Thymus (tissue), 14 donors: ENCODE measurements at places on chromosomes 6 and 20. TPM values are rescaled to one million over a fixed set of nuclear protein-coding genes. Genes with fewer than 3 reads are reported as not detected.

Gene AVP
- 0.33 TPM for total RNA-seq

Gene RARS2
- 32.1 TPM for total RNA-seq

GRCh38 chr6:3619201-3619600 lies 132.3 kb downstream of the PXDC1 start:
- no peaks in the 10 kb centered on the region for H3K27me3 ChIP-seq
- peaks cover 3% of the 10 kb centered on the region for H3K4me1 ChIP-seq
- no peaks in the 10 kb centered on the region for H3K36me3 ChIP-seq
- no peak for DNase-seq

GRCh38 chr20:20860078-20860806 lies 147.8 kb upstream of the RALGAPA2 start:
- H3K4me1 ChIP-seq = no peaks in the 10 kb centered on the region
- H3K27me3 ChIP-seq = no peaks in the 10 kb centered on the region
- DNase-seq = peak; percentile 50
- H3K4me3 ChIP-seq = no peak overlapping the region
- no peak overlapping the region for H3K27ac ChIP-seq
- no peaks in the 10 kb centered on the region for H3K36me3 ChIP-seq

- no peak for DNase-seq
- no peaks in the 10 kb centered on the region for H3K4me1 ChIP-seq
- H3K27me3 ChIP-seq = no peaks in the 10 kb centered on the region
- no peak overlapping the region for H3K27ac ChIP-seq
- peaks cover 76% of the 10 kb centered on the region for H3K36me3 ChIP-seq
Observed at GRCh38 chr6:158608221-158608620, 36.3 kb downstream of the DYNLT1 start.

DNA sequence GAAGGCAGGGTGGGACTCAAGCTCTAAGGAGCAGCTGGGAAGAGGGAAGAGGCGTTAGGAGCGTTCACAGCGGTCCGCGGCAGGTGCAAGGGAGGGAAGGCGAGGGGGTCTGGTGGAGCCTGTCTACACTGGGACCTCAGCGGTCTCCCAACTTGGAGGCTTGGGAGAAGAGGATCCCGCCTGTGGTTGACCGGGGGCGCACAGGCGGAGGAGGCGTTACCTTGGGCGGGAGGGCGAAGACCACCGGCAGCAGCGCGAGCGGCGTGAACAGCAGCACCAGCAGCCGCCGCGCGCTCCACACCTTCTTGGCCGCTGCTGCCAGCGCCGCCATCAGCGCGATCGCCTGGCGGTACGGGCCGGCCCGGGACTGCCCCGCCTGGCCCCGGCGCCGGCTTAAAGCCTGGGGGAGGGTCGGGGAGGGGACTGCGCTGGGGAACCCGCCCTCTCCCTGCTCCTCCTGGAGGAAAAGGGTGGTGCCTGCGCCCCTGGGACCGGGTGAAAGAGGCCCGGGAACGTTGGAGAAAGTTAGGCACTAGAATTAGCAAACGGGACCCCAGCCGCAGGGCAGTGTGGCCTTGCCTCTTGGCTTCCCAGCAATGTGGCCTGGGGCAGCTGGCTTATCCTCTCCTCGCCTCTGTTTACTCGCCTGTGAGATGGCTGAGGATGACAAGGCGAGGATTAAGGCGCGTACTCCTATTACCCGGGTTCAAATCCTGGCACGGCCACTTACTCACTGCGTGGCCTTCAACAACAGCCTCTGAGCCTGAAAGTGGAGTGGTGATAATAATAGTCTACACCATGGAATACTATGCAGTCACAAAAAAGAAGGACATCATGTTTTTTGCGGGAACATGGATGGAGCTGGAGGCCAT lies at the start of gene SLC13A3:
Gene SLC13A3 (minus strand): TSS at position 369 of the 872 bp plus-strand sequence. CDS start 38 bp downstream, at position 331.
- no peak for DNase-seq
- H3K4me1 ChIP-seq = no peaks in the 10 kb centered on the region
- H3K27ac ChIP-seq = no peak within 1 kb of the TSS
- no peaks in the 10 kb centered on the region for H3K36me3 ChIP-seq
- H3K27me3 ChIP-seq = peaks cover 38% of the 10 kb centered on the region
- no peak within 1 kb of the TSS for H3K4me3 ChIP-seq

- H3K36me3 ChIP-seq = no peaks in the 10 kb centered on the region
- no peaks in the 10 kb centered on the region for H3K27me3 ChIP-seq
Observed at GRCh38 chr6:19303383-19303782, 533.8 kb upstream of the ID4 start.

- no peaks in the 10 kb centered on the region for H3K36me3 ChIP-seq
- H3K4me1 ChIP-seq = no peaks in the 10 kb centered on the region
- no peaks in the 10 kb centered on the region for H3K27me3 ChIP-seq
- DNase-seq = no peak
- H3K4me3 ChIP-seq = no peak overlapping the region
- H3K27ac ChIP-seq = no peak overlapping the region
Observed at GRCh38 chr6:141729146-141729545, 403.6 kb upstream of the GJE1 start.

DNA sequence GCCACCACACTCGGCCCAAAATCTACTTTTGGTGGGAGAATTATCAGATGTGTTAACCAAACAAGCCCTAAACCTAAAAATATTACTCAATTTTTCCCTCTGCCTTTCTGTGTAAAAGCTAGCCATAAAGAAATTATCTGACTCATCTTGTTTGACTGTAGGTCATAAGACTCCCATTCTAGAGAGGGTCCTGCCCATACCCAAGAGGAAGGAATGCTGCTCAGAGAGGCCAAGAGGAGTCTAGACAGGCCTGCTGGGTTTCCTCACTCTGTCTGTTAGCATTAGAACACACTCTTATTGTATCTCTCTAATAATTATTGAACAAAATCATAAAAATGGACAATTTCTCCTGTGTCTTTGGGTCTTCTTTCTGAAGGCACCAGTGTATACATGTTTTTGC lies 26.1 kb downstream of the C6orf141 start:
- H3K4me3 ChIP-seq = no peak overlapping the region
- no peaks in the 10 kb centered on the region for H3K36me3 ChIP-seq
- no peaks in the 10 kb centered on the region for H3K27me3 ChIP-seq

GRCh38 chr6:125884634-125885371 lies 71.8 kb upstream of the HINT3 start:
- H3K36me3 ChIP-seq = peaks cover 14% of the 10 kb centered on the region
- no peaks in the 10 kb centered on the region for H3K27me3 ChIP-seq
- no peak overlapping the region for H3K4me3 ChIP-seq
- DNase-seq = no peak
- H3K4me1 ChIP-seq = no peaks in the 10 kb centered on the region

GRCh38 chr20:58791286-58791685 lies 59.4 kb downstream of the GNAS-AS1 start:
- H3K4me1 ChIP-seq = no peaks in the 10 kb centered on the region
- no peak for DNase-seq
- peaks cover 6% of the 10 kb centered on the region for H3K27me3 ChIP-seq
- no peak overlapping the region for H3K27ac ChIP-seq
- no peaks in the 10 kb centered on the region for H3K36me3 ChIP-seq

DNA sequence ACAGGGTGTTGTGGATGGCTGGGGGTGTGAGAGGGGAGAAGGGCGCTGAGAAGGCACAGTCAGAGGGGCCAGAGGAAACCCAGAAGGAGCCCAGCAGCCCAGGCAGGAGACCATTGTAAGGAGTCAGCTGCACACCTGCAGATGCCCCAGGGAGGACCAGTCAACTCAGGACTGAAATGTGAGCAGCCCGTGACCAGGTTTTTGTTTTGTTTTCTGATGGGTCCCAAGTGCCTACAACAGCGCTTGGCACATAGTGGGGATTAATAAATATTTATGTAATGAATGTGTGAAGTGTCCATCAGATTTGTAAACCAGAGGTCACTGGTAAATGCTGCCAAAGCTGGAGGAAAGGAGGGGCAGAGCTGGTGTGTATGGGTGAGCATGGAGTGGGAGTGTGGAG lies 30.2 kb downstream of the TRAM2 start:
- no peaks in the 10 kb centered on the region for H3K27me3 ChIP-seq
- no peaks in the 10 kb centered on the region for H3K36me3 ChIP-seq
- no peaks in the 10 kb centered on the region for H3K4me1 ChIP-seq
- no peak overlapping the region for H3K4me3 ChIP-seq
- no peak overlapping the region for H3K27ac ChIP-seq

GRCh38 chr6:161413355-161413771 lies 139.5 kb upstream of the AGPAT4 start:
- H3K4me3 ChIP-seq = no peak overlapping the region
- DNase-seq = no peak
- peaks cover 9% of the 10 kb centered on the region for H3K27me3 ChIP-seq
- no peak overlapping the region for H3K27ac ChIP-seq
- no peaks in the 10 kb centered on the region for H3K4me1 ChIP-seq
